Substantia nigra (tissue), 51 donors: ENCODE measurements at places on chromosomes 3 and 15.

DNA sequence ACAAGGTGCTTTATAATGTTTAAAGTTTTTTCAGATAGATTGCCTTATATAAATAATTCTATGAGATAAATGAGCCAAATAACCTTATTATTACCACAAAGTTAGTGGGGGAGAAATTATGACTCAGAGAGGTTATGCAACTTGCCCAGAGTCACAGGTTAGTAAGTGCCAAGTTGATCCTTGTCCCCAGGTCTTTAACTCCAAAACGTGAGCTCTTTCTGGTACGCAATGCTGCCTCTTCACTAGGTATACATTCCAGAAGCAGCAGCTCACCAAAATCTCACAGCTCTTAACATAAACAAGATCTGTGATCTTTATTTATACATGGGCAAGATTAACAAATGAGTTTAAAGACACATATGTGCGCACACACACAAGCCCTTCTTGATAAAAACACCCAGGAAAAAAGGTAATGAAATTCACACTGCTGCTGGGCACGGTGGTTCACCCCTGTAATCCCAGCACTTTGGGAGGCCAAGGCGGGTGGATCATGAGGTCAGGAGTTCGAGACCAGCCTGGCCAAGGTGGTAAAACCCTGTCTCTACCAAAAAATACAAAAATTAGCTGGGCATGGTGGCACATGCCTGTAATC, 59.8 kb upstream of the NR2F2 start:
- DNase-seq: no peak

DNA sequence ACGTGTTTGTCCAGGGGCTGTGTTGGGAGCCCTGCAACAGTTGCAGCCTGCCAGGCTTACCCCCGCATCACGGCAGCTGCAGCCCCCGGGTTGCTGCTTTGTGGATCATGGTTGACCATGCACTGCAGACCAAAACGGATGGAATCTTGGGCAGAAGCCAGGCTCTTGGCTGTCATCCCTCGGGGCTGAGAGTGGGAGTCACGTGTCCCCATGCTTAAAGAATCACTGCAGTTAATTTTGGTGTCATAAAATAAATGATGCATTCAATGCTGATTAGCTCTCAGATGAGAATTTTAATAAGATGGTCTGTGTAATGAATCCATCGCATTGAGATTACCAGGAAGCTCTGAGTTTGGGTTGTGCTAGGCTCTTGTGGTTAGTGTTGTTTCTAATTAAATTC, 115.6 kb downstream of the CHDH start:
- peak; percentile 50 for DNase-seq

GRCh38 chr3:156382458-156383346, 172.2 kb downstream of the SSR3 start:
- DNase-seq: no peak

DNA sequence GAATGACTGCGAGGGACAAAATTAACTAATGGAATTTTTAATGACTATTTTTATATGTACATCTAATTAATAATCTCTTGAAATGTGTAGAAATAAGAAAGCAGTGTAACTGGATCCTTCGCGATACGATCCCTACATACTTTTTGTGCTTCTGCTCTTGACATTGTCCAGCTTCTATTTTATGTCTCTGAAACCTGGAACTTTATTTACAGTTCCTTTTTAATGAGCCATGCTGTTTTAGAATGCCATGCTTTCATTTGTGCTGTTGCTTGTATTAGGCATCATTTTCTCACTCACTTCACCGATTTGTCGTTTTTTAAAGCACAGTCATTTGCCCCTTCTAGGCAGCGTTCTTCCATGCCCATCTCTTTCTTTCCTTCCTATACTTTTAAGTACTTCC, 301.3 kb downstream of the EDEM1 start:
- no peak for DNase-seq

DNA sequence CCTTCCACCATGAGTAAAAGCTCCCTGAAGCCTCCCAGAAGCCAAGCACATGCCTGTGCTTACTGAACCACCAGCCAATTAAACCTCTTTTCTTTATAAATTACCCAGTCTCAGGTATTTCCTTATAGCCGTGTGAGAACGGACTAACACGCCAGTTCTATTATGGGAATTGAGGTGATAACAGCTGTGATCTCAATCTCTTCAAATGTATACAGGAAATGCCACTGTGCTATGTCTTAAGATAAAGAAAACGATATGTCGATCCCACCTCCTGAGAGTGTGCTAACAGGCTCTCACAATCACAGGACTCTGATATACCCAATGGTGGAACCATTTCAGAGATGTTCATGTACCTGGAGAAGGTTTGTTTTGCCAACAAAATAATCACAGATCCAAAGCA, 26.2 kb downstream of the CHSY1 start:
- DNase-seq: no peak

DNA sequence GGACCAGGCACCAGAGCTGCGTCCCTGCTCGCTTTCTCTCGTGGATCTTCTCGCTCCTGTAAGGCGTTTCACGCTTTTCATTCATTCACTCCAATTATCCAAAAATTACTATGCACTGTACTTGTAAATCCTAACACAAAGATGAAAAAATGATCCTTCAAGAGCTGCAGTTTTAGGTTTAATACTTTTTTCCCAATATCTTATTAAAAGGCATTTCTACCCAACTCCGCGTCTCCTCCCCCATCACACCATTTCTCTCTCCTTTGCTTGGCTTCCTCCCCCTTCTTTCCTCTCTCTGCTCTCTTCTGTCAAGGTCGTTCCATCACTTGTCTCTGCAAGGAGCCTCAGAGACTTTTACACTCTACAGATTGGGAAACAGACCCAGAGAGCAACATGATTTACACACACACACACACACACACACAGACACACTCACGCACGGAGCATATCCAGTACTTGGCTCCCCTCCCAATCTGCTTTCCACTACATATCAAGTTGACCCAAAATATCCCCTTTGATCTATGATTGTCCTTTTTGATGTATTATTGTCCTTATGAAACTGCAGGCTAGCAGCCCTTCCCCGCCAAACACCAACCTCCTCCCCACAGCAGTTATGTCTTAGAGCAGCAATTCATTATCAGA, 479 bp upstream of the CLDN1 start:
- no peak for DNase-seq

GRCh38 chr15:68425428-68426060, 6.4 kb downstream of the ITGA11 start:
- DNase-seq: no peak

DNA sequence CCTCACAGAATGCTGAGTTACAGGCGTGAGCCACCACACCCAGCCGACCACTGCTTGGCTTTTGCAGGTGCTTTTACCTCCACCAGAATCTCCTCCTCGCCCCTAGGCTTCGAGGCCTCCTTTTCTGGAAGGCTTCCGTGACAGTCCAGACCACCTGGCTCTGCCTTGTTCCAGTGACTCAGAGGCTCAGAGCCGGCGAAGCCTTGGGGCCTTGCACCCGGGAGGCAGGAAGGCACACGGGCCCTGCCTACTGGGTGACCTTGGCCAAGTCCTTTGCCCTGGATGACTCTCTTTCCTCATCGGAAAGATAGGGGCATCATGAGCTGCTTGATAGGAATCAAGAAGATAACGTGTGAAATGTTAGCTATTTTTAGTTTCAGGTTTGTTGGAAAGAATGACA, 31.3 kb upstream of the FURIN start:
- DNase-seq: no peak

DNA sequence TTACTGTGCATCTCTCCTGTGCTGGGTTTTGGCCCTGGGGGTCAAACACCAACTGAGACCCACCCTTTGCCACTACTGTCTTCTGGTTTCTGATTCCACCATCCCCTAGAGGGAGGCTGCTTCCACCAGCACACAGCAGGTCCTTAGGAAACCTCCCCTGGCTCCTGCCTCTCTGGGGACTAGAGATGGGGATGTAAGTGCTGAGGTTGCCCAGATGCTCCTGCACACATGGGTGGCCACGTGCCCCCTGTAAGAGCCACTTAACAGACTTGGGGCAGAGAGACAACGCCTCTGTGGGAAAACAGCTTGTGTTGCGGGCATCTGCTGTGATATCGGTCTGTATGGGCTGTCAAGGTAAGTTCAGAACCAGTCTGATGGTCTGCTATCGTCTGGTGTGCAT, 83.4 kb downstream of the ATP2B2 start:
- no peak for DNase-seq

DNA sequence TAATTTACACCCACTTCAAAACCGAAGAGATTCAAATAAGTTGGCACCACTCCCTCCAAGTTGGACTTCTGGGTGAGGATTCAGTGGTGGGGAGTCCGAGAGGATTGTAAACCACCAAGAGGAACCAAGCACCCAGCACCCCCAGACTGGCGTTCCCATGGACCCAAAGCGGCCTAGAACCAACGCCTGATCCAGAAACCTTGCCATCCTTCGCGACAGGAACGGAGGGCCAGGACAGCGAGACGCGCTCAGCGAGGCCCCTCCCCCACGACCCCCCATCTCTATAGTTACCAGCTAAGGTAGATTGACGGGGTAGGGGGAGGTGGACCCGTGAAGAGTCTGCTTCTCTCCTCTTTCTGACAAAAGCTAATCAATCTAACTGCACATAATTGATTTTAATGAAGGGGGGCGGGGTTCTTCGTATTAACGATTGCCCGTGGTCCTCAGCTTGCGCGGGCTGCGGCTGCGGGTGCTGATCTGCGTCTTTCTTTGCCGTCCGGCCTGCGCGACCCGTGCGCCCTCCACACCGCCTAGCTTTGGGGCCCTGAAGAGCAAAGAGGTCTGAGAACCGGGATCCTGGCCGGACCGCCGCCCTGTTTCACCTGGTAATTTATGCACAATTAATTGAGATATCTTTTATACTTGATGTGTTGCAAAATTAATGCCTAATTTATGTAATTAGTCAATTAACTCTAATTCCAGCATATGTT, 10.9 kb upstream of the FOXB1 start:
- no peak for DNase-seq

DNA sequence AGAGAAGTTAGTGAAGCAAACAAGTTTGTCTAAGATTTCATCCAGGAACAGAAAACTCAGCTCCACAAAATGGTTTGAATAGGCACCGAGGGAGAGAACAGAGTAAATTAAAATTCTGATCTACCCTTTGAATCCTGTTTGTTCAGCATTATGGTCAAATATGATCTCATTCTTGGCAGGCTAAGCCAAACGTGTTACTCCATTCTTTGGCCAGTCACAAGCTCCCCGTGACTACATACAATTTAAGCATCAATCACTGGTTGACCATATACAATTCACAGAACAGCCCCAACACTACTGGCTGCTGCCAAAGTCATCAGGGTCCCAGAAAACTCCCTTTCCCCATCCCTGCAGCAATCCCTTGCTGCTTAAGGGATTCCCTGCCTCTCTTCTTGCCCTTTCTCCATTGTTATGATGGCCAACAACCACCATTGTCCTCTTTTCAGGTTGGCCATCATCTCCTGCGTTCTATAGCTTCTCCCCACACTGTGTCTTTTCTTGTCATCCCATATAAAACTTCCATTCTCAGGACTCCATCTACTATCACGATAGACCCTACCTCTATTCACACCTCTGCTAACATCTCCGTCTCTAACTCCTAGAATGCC, 46.3 kb downstream of the GOLIM4 start:
- no peak for DNase-seq

DNA sequence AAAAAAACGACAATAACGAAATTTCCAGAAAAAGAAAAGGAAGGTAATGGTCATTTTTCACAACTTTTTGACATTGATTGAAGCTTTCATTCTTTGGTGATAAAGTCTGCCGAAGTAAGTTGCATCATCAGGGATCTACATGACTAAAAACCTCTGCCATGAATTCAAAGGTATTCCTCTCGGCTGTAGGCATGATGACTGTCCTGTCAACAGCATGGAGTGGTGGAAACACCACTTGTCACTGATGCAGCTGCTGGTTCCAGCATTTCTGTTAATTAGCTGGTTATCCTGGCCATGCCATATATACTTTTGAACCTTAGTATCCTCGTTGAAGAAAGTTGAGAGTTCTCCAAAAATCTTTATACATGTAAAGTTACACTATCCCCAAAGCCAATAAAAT, 859.0 kb upstream of the ARPP21 start:
- DNase-seq: no peak

GRCh38 chr15:89587955-89588354, 12.7 kb downstream of the TICRR start:
- no peak for DNase-seq

GRCh38 chr3:126664591-126665214, 9.8 kb upstream of the TXNRD3 start:
- DNase-seq: no peak

GRCh38 chr15:93152951-93153350, 63.9 kb upstream of the RGMA start:
- DNase-seq: peak; percentile 87

DNA sequence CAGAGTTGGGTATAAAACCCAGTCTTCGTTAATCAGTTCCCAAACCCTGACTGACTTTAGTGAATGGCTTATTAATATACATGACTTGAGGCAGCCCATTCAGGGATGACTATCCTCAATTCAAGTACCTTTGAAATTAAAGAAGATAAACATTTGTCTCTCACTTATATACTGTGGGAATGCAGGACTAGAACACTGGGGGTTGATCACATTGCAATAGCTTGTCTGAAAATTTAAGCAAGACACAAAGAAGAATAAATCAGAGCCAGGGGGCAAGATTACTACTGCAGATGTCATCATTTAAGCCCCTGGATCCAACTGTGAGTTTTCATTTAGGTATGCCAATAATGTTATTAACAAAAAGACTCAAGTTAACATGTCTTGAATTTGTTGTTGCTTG, 647.7 kb downstream of the ZPLD1 start:
- DNase-seq: no peak

DNA sequence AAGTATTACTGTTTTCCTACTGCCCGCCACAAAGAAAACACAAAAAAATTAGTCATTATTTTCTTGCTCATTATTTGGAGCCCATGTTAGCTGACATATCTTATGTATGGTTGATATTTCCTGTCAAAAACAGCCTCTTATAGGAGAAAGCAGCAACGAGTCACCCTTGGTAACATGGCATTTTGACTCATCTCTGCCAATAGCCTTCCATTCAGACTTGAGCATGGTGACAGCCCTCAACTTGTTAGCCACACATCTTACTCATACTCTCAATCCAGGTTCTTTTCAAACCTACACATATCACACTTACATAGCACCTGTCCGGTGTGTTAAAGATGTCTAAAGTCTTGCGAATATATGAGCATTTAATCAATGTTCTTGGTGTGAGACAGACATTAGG, 109.4 kb upstream of the SAMMSON start:
- DNase-seq: no peak

GRCh38 chr3:170307671-170308405, 49.7 kb upstream of the SKIL start:
- DNase-seq: no peak

GRCh38 chr3:111797171-111797615, 61.9 kb upstream of the PHLDB2 start:
- DNase-seq: no peak

DNA sequence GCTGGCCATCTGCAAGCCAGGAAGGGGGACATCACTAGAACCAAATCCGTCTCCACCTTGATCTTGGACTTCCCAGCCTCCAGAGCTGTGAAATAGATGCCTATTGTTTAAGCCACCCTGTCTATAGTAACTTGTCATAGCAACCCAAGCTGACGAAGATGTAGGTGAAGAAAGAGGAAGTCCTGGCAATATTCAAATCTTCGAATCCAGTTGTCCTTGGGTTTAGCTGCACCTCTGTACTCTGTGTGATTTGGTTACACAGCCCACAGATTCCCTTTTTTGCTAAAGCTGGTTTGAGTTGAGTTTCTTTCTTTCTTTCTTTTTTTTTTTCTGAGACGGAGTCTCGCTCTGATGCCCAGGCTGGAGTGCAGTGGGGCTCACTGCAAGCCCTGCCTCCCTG, 68.0 kb upstream of the XCR1 start:
- DNase-seq: no peak

GRCh38 chr3:17155951-17156350, 271.2 kb downstream of the PLCL2 start:
- no peak for DNase-seq
